CD4-positive, alpha-beta T cell (primary cell): ENCODE measurements at places on chromosomes 16 and 17. TPM values are rescaled to one million over a fixed set of nuclear protein-coding genes. Genes with fewer than 3 reads are reported as not detected.

GRCh38 chr17:78766743-78767294 is 15.3 kb downstream of the CYTH1 start:
- DNase-seq, result no peak

GRCh38 chr17:75839942-75840798 is 4.0 kb downstream of the UNC13D start:
- no peak for DNase-seq

DNA sequence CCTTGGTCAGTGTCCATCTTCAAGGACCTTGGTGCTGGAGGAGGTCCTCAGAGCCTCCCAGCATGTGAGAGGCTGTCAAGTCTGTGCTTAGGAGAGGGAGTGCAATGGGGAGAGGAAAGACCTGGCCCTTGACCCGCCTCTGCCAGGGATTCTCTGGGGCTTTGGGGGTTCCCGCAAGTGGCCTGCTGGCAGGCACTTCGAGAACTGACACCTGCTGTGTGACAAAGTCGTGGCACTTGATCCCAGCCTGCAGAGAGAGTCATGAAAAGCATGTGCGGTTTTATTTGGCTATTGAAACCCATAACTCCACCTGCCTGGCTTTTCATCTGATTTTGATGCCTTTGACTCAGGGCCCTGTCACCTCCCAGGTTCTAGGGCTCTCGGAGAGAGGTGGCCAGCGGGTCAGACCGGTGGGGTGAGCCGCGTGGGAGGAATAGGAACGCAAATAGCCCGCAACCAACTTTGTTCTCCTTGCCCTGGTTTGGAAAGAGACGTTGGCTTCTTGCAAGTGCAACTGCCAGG is 42.8 kb upstream of the GSE1 start:
- DNase-seq, result peak; percentile 43

GRCh38 chr16:88560714-88561484 is 9.3 kb upstream of the ZC3H18 start:
- DNase-seq, result no peak

DNA sequence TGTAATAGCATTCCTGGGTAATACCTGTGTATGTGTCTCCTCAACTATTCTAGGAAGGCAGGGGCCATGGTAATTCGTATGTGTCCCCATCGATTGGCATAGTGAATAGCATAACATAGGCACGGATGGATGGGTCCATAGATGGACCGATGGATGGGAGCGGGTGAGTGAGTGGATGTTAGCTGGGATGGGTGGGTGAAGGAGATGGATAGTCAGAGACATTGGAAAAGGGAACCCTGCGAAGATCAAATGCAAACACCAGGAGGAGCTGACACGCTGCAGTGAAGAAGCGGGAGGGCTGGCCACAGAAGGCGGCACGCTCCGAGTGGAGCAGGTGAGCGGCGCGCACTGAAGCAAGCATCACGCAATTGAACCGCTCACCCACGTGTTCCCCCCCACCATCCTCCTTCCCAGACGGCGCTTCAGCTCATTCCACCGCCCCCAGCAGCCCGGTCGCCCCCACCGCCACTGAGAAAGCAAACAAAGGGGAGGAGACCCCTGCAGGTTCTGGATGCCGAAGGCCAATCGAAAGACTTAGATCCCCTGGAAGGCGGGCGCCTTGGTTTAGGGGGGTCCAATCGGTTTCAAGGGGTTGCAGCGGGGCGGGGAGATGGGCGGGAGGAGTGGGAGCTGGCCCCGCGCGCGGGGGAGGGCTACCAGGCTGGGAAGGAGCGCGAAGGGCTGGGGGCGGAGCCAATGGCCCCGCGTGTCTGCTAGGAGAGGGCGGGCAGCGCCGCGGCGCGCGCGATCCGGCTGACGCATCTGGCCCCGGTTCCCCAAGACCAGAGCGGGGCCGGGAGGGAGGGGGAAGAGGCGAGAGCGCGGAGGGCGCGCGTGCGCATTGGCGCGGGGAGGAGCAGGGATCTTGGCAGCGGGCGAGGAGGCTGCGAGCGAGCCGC is at the start of gene ARRB2:
TSS of gene ARRB2 (plus strand) at position 839 of the 899 bp plus-strand sequence. CDS start 90 bp downstream, outside the sequence.
- DNase-seq, result peak; percentile 100

The TSC2 gene
- total RNA-seq, result 83.0 TPM

DNA sequence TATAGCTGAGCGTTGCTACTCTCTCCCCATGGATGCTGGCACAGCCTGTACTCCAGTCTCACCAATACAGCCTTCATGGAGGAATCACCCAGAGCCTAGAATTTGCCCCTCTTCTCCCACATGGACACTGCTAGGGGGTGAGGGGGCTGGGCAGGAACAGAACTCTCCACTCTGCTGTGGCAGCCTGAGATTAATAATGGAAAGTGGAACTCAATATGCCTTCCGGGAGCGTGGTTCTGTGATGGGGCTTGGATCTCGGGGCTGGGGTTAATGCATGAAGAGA is 1.2 kb downstream of the SLC9A5 start:
- DNase-seq, result no peak
